ENCODE measurements at places on chromosomes 7 and 10. TPM values are rescaled to one million over a fixed set of nuclear protein-coding genes. Genes with fewer than 3 reads are reported as not detected.

DNA sequence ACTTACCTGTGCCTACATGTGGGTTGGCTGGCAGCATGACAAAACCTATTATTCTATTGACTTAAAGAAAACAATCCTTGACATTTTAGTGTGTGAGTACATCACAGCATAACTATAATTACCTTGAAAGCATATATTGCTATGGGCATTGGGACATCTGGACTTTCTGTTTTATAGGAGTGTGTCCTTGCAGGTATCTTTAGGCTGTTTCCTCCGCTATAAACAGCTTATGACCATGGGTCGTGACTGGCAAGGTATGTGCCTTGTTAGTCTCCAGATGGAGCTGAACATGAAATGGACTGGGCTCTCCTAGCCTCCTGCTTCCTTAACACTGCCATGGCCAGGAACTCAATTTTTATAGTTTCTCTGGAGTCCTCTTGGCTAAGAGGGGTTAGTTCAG, 317.4 kb upstream of the COBL start:
- H3K27ac ChIP-seq: no peak overlapping the region
- H3K4me1 ChIP-seq: no peaks in the 10 kb centered on the region
- no peaks in the 10 kb centered on the region for H3K36me3 ChIP-seq
- H3K4me3 ChIP-seq: no peak overlapping the region
- DNase-seq: no peak

DNA sequence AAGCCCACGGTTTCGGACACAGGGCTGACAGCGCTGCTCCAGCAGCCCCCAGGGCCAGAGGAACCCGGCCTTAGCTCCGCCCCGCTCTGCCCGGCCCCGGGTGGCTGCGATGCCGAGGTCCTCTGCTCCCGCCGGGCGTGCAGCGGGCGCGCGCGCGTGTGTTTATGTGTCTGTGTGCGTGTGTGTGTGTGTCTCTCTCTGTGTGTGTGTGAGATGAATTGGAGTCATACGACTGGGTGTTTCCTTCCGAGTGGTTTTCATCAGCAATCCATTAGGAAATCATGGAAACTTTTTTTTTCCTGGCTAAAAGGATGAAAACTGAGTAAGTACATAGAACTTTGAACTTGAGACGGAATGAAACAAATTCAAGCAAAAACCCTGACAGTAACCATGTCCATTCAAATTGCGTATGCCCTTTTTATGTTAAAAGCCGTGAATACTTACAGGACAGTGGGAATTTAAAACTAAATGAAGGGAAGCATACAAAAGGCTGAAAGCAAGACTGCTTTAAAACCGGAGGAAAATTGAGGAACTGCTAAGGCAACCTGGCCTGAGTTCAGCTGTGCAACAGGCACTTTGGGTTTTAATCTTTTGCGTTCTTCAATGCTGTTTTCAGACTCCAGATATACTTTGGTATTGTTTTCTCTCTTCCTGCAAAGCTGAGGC, at the start of gene CPED1:
TSS of gene CPED1 (plus strand) at position 121 of the 666 bp plus-strand sequence. CDS start 911 bp downstream, outside the sequence.
- no peaks in the 10 kb centered on the region for H3K36me3 ChIP-seq
- peak within 1 kb of the TSS; percentile 18 for H3K4me3 ChIP-seq
- peaks cover 34% of the 10 kb centered on the region for H3K27me3 ChIP-seq
- H3K4me1 ChIP-seq: peaks cover 39% of the 10 kb centered on the region
- H3K27ac ChIP-seq: peak within 1 kb of the TSS; percentile 91

- peaks cover 17% of the 10 kb centered on the region for H3K27me3 ChIP-seq
- H3K36me3 ChIP-seq: no peaks in the 10 kb centered on the region
- DNase-seq: no peak
- no peak overlapping the region for H3K27ac ChIP-seq
Observed at GRCh38 chr10:68202960-68203353, 29.0 kb downstream of the ATOH7 start.

DNA sequence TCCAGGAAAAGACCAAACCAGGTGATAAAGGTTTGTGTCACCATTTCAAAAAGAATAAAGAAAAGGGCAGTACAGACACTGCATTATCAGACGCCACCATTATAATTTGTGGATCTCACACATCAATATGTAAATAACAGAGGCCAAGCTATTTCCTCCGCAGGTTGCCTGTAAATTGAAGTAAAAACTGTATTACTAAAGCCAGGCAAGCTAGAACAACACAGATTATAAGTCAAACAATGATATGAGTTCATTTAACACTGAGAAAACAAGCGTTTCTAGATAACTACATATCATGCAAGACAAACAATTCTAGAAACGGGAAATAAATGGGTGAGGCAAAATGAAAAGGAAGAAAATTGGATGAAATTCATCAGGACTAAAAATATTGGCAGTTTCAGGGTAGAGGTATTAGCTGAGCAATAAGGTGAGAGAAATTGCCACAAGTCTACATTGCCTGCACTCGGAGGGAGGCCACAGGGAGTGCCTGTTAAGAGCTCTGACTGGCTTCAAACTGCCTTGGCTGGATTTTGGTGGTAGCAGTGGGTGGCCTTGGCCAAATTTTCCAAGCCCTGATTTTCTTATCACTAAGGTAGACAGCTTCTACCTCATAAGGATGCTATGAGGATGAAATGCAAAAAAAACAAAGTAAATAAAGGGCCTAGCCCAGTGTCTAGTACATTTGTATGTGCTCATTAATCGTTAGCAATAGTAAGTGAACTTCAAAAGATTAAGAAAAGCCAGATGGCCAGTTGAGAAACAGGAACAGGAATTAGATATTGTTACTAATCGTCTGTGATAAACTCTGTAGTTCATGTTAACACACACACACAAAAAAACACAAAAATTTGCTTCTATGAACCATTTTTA, 240.0 kb upstream of the NFE2L3 start:
- peaks cover 33% of the 10 kb centered on the region for H3K27me3 ChIP-seq
- H3K4me1 ChIP-seq: no peaks in the 10 kb centered on the region
- no peak overlapping the region for H3K27ac ChIP-seq
- no peak overlapping the region for H3K4me3 ChIP-seq
- no peaks in the 10 kb centered on the region for H3K36me3 ChIP-seq
- DNase-seq: no peak

- no peak overlapping the region for H3K4me3 ChIP-seq
- H3K4me1 ChIP-seq: no peaks in the 10 kb centered on the region
- peaks cover 95% of the 10 kb centered on the region for H3K36me3 ChIP-seq
- DNase-seq: no peak
- no peak overlapping the region for H3K27ac ChIP-seq
Observed at GRCh38 chr10:124008681-124009080, 84.7 kb downstream of the CHST15 start.

DNA sequence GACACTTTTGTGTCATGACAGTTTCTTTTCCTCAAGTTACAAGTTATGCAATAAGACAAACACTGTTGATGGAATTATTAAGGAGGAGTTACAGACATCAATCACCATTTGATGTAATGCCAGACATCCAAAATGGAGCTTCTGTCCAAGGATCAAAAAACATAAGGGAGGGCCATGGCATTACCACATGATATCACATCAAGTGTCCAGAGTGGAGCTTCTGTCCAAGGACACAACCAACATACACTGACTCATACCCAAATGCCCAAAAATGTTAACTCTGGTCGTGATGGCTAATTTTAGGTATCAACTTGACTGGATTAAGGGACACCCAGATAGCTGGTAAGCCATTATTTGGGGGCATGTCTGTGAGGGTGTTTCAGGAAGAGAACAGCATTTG, 140.4 kb downstream of the DOCK4 start:
- H3K36me3 ChIP-seq: no peaks in the 10 kb centered on the region
- no peaks in the 10 kb centered on the region for H3K27me3 ChIP-seq
- H3K4me1 ChIP-seq: peaks cover 5% of the 10 kb centered on the region
- no peak overlapping the region for H3K4me3 ChIP-seq
- no peak for DNase-seq

GRCh38 chr10:28853195-28853594, 175.9 kb downstream of the BAMBI start:
- no peak for DNase-seq
- no peaks in the 10 kb centered on the region for H3K27me3 ChIP-seq
- no peaks in the 10 kb centered on the region for H3K4me1 ChIP-seq
- H3K4me3 ChIP-seq: no peak overlapping the region

DNA sequence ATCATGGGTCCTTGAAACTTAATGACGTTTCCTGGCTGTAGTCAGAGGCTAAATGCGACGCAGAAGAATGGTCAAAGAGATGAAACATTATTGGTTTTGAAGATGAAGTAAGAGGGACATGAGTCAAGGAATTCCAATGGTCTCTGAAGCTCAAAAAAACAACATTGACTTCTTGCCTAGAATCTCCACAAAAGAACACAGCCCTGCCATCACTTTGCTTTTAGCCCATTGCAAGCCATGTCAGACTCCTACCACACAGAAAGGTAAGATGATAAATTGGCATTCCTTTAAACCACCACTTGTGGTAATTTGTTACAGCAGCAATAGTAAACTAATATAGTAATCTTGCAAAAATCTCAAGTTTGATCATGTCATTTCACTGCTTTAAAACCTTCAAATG, 109.4 kb downstream of the TMEM26 start:
- H3K4me3 ChIP-seq: no peak overlapping the region
- H3K4me1 ChIP-seq: no peaks in the 10 kb centered on the region
- H3K27ac ChIP-seq: no peak overlapping the region

DNA sequence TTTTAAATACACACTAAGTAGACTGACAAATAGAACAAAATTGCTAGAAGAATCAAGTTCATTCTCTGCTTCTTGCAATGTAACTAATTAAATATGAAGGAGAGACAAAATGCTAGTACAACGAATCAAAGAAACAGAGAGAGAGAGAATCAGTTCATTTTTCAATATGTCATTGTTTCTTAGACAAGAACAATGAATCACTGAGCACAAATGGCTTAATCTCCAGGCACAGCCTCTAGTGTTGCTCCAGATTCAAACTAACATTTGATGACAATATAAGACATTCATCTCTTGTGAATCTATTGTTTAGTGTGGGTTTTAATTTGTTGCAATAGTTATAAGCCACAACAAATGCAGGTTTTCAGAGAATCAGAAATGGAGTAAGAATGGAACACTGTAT, 357.4 kb upstream of the TMEM229A start:
- H3K4me3 ChIP-seq: no peak overlapping the region
- H3K36me3 ChIP-seq: no peaks in the 10 kb centered on the region
- H3K27me3 ChIP-seq: no peaks in the 10 kb centered on the region
- no peak for DNase-seq
- H3K27ac ChIP-seq: no peak overlapping the region

GRCh38 chr7:30163231-30163894, 28.6 kb downstream of the MTURN start:
- no peaks in the 10 kb centered on the region for H3K36me3 ChIP-seq
- H3K27ac ChIP-seq: no peak overlapping the region
- H3K4me3 ChIP-seq: no peak overlapping the region
- DNase-seq: no peak
- peaks cover 9% of the 10 kb centered on the region for H3K4me1 ChIP-seq
- H3K27me3 ChIP-seq: no peaks in the 10 kb centered on the region

DNA sequence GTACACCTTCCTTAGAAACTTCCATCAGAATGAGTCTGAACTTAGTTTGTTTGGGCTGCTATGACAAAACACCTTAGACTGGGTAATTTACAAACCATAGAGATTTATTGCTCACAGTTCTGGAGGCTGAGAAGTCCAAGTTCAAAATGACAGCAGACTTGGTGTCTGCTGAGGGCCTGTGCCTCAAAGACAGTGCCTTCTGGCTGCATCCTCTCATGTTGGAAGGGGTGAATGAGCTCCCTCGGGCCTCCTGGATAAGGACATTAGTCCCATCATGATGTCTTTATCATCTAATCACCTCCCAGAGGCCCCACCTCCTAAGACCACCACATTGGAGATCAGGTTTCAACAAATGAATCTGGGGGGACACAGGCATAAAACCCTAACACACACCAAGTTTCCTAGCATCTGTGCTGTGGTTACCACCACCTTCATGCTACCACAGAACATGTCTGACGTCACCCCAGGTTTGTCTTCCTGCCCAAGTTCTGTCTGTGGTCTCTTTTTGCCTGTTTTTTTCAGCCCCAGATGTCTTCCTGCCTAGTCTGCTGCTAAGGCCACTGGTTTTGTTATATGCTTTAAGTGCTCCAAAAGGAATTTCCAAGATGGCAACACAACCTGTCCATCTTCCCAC, 150.9 kb upstream of the COBL start:
- peaks cover 24% of the 10 kb centered on the region for H3K27me3 ChIP-seq
- H3K27ac ChIP-seq: no peak overlapping the region
- H3K4me1 ChIP-seq: no peaks in the 10 kb centered on the region
- DNase-seq: no peak
- no peak overlapping the region for H3K4me3 ChIP-seq

DNA sequence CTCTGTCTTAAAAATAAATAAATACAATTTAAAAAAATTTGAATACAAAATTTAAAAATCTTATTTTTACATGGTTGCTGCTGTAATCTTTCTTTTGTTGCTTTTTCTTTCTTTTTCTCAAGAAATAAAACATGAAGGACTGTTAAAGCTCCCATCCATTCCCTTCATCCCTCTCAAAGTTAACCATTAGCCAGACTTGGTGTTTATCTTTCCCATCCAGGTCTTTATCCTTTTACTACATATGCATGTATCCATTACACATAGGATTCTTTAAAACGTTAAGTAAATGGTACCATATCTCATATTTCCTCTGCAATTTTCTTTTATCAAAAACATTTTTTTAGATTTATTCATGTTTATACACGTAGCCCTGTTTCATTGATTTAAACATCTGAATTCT, 70.1 kb downstream of the CREB3L2 start:
- H3K4me1 ChIP-seq: peaks cover 28% of the 10 kb centered on the region
- H3K4me3 ChIP-seq: no peak overlapping the region
- no peak for DNase-seq
- H3K36me3 ChIP-seq: peaks cover 12% of the 10 kb centered on the region

DNA sequence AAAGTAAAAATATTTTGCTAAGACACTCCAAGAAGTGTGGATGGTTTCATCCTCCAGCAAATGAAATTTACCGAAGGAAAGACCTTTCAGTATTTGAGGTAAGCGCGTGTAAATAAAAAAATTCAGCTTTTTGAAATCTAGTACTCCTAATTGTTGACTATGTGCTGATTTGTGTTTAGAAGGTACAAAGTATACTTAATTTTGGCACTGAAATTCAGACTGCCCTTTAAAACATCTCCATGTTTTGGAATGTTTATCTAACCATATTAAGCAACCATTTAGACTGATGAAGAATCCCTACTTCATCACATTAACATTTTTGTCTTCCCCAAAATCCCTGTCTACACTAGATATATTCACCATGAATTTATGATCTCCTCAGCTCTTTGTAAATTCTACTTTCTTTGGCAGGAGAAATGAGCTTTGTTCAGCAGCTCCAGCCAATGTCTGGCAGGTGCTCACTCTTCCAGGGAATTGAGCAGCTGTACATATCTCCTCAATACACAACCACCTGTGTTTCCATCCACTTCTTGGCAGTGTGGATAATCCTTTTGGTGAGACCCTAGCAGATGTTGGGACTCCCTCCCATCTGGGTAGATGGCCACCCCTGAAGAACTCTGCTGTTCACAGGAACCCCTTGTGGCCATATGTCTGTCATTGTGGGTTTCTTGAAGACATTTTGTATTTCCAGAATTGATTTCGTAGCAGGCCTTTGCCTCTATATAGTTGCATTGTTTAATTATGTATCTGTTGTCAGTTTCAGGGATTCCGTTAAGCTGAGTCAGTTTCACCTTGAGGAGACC, 129.4 kb upstream of the SAMD8 start:
- no peaks in the 10 kb centered on the region for H3K4me1 ChIP-seq
- H3K36me3 ChIP-seq: no peaks in the 10 kb centered on the region
- no peaks in the 10 kb centered on the region for H3K27me3 ChIP-seq
- DNase-seq: no peak
- H3K4me3 ChIP-seq: no peak overlapping the region

The C1GALT1 gene
- total RNA-seq: 39.3 TPM

The SDK1 gene
- 5.5 TPM for total RNA-seq

The ANLN gene
- total RNA-seq: 9.0 TPM

The UNCX gene
- total RNA-seq: not detected

The CDNF gene
- 0.38 TPM for total RNA-seq

The FXYD4 gene
- total RNA-seq: 6.0 TPM

The TYW1B gene
- 2.4 TPM for total RNA-seq

The C10orf105 gene
- total RNA-seq: 0.17 TPM

The KLF14 gene
- total RNA-seq: not detected

The ING3 gene
- 13.1 TPM for total RNA-seq

The WAPL gene
- 28.2 TPM for total RNA-seq

The SLC16A9 gene
- 1.5 TPM for total RNA-seq
